ENCODE measurements at places on chromosomes 2 and 18.

- no peak for DNase-seq
Measured at GRCh38 chr2:4628998-4629501, 925.7 kb downstream of the DCDC2C start.

DNA sequence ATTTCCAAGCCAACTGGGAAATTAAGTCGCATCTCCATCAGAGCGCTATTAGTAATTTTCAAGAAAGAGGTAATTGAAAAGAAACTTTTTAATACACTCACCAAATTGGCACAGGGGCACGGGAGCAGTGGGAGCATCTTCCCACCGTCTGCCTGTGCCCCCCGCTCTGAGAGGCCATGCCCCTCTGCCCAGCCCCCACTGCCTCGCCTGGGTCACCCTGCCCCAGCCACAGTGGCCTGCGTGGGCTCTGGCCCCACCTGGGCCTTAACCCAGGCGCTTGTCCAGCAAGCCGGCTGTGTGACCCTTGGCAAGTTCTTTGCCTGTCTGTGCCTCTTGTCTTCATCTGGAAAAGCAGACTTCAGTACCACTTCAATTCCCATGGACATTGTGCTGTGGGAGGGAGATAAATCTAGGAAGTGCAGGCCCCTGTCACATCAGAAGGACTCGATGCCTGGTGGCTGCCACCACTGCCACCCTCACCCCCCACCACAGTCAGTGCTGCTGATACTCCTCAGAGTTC, 31.9 kb downstream of the GLI2 start:
- no peak for DNase-seq

GRCh38 chr2:113178891-113179290, 5.1 kb downstream of the PSD4 start:
- peak; percentile 66 for DNase-seq

DNA sequence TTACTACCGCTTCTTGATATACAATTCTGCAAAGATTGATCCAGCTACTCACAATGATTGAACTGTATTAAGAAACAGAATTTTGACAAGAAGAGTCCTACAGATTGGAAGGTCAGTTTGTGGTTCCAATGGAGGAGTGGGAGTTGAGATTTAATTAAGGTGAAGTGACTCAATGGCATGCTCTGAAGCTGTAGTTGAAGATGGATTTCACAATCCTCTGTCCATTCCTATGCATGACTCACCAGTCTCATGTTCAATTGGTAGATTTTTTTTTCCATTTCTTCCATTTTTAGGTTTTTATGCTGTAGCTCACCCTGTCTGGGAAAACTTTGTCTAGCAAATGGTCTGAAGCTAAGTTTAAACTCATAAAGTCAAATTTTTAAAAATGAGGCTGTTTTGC, 83.3 kb downstream of the DPP4 start:
- no peak for DNase-seq

DNA sequence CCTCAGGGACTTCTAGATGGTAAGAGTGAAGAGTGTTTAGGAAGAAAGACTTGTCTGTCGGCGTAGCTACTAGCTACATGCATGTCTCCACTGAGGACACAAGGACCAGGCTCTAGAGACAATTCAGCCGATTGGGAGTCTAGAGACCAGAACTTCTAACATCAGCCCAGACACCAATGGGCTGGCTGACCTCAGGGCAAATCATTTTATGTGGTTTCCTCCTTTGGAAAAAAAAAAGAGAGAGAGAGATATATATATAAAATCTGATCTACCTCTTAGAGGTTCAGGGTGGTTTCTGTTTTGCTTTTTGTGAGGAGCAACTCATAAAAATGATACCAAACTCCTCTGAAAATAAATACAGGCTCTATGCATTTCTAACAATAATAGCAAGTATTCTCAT, 212.8 kb downstream of the BCL2 start:
- DNase-seq: no peak

DNA sequence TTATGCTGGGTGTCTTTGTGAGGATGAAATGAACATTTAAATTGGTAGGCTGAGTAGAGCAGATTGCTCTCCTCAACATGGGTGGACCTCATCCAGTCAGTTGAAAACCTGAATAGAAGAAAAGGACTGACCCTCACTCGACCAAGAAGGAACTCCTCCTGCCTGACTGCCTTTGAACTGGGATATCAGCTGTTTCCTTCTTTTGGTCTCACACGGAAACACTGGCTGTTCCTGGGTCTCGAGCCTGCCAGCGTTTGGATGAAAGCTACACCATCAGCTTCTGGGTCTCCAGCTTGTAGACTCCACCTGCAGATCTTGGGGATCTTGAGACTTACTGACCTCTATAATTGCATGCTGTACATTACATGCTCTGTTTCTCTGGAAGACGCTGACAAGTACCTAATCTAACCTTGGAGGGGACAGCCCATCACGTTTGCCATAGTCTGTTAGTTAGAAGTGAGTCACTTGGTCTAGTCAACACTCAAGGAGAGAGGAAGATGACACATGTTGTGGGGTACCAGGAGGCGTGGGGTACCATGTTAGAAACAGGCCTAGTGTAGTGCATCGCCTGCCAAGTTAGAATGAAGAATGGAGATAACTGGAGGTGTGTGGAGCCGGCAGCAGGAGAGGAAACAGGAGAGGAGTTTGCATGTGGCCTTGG, 267.0 kb downstream of the MREG start:
- no peak for DNase-seq

DNA sequence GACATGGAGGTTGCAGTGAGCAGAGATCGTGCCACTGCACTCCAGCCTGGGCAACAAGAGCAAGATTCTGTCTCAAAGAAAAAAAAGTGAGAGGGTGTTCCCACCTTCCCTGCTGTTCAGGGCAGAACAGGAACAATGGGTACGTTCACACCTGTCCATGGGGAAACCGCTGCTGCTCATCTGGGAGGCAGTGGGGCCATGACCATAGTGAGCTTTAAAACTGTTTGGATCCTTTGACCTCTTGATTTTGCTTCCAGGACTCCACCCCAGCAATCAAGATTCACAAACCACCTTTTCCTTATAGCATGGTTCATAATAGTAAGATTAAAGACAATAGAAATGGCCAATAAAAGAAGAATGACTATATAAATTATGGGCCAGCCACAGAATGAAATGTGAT, 209.2 kb downstream of the ARL4C start:
- DNase-seq: no peak

DNA sequence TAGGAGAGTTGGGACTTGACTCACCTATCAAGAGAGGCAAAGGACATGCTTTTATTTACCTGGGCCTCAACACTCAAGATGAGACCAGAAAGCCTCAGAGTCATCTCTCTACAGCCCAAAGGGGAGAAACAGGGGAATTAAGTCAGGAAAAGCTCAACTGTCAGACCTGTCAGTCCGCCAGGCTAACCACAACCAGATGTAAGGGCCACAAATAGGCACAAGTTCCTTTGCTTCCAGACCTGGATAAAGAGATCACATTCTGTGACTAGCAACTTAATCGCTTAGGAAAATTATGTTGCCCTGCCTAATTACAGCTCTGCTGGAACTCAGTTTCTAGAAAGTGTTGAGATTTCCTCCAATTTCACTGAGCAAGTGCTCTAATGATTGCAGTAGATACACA, 67.9 kb downstream of the ANKRD44 start:
- no peak for DNase-seq

DNA sequence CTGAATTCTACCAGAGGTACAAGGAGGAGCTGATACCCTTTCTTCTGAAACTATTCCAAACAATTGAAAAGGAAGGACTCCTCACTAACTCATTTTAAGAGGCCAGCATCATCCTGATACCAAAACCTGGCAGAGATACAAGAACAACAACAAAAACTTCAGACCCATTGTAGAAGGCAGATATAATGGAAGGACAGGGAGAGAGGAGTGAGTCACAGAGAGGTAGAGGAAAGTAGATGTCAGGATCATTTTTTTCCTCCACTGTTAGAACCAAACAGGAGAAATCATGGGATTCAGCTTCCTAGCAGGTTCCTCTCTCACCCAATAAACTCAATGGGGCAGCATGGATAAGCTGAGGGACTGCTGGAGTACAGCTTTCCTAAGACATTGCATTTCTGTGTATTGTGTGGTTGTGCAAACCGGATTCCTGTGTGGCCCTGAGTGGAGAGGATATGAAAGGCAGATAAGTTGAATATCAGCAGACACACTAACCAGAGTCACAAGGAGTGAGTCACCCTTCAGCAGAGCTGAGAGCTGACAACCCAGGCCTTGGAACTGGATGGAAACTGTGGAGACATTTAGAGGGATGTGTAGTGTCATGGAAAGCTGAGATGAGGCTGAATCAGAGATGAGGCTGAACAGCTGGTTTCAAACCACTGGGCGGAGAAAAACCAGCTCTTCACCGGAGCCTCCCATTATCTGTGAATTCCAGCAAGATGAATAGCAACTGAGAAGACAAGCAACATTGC, 60.9 kb upstream of the MMADHC start:
- no peak for DNase-seq

DNA sequence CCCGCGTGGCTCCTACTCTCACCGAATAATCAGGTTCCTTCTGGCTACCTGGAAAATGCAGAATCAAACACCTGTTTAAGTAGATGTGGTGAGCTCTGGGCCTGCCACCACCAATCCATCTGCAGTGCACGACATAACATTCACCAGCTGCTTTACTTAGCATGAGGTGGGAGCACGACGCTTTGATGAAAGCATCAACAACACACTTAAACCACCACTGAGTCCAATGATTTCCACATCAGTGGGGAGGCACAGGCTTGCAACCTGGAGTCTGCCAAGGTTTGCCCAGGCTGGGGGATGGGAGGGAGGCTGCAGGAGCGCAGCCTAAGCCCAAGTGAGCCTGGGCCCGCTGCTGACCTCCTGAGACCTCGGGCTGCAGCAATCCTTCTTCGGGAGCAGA, 415.5 kb downstream of the MEIS1 start:
- no peak for DNase-seq

GRCh38 chr2:240419271-240419670, 16.2 kb upstream of the GPC1 start:
- DNase-seq: no peak

DNA sequence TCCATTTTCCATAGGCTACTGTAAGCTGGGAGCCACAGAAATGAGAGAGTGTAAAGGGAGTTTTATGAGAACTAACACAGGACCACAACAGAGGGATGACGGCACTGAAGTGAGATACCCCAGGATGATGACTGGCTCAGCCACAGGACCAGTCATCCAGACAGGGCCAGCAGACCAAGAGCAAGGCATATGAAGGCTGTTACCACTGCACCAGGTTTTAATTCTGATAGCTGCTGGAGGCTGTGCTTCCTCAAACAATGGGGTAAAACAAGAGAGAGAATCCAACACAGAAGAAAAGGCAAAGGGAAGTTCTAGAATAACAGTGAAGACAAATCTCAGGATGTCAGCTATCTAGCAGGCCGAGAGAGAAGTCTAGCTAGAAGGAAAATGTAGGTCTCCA, 94.9 kb downstream of the BCL2 start:
- peak; percentile 62 for DNase-seq

GRCh38 chr18:3683483-3683882, 233.5 kb downstream of the TGIF1 start:
- DNase-seq: no peak

DNA sequence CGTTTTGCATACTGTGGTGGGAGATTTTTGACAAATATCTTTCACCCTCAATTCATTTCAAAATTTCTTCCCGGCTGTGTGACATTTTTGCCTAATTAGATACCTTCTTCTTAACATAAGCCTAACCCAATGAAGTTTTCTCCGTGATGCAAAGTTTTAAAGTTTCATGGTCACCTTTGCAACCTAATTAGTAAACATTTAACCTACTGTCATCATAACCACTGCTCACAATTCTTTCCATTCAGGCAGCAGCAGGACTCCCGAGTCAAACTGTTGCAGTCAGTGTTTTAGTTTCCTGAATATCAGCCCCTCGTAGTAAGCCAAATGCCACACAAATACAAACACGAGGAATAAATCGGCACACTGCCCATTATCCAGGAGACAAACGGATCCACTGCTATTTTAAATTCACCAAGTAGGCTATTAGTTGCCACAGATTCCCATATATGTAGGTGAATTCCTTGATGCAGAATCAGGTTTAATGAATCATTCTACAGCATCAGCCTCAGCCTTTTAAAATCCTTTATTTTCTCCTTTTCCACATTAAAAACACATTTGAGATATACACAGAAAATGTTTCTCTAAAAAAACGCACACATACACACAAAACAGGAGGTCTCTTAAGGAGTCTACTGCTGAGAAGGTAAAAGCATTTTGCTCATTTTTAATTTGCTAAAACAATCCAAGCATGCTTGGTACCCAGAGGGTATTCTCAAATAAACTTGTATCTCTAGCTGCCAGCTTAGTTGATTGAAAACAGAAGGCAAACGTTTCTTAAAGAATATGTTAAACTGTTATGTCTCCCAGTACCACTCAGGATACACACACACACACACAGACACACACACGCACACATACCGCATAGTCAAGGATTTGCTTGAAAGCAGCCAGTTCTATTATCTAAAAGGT, 106.5 kb upstream of the KCTD1 start:
- DNase-seq: no peak

DNA sequence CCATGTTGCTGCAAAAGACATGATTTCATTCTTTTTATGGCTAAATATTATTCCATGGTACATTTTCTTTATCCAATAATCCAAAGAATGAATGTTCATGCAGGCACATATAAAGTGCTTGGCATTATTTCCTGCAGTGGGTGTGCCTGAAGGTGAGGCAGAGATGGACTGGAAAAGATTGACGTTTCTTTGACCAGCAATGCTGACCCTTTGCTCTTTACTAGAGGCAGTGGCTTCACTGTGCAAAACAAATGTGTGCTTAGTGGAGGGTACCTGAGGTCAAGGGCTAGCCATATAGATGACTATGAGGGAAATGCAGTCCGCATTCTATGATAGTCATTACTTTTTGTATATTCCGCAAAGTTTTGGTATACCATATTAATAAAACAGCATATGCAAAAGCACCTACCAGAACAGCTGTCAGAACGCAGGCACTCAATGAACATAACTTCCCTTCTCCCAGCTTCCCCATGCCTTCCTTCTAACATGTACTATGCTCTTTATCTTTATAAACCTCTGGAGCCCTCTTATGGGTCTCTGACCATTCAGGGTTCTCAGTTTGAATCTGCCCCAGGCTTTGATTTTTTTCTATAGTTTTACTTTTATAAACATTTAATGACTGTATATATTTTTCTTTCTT, 32.6 kb upstream of the CPS1 start:
- no peak for DNase-seq

DNA sequence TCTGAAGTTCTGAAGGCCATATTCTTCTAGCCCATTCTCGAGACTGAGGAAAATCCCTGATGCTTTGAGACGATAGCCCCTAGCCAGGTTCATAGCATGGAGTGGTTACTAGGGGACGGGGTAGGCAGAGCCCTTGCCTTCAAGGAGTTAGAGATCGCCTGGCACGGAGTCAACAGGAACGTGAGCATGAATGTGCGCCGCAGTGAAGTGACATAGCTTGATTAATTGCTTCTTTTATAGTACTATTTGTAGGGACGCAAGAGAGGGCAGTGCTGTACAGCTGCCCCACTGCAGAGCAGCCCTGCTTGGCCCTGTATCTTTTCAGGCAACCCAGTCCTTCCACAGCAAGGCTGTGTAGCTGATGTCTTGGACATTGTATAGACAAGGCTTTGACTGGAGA, 26.2 kb downstream of the HRH4 start:
- DNase-seq: no peak

DNA sequence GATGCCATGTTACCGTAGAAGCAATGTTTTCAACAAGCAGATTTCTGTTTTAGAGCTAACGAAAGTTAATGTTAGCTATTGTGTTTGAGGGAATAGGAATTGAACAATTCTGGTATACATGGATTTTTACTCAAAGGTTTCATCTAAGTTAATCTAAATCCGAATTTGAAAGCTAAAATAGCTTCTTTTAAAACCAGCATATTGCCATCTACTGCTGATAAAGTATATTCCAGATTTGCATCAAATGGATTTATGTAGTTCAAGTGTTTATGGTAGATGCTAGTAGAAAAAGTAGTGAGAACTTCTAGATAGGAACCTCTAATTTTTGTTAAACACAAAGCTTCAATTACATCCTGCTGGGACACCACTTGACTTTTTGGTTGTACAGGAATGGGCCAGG, 1569.5 kb upstream of the NXPH2 start:
- DNase-seq: no peak

All from activated naive CD8-positive, alpha-beta T cell treated with anti-CD3 and anti-CD28 coated beads for 36 hours (primary cell).